ENCODE measurements at places on chromosomes 16 and 17. TPM values are rescaled to one million over a fixed set of nuclear protein-coding genes. Genes with fewer than 3 reads are reported as not detected.
A peak's percentile ranks its signal among the peaks of the same experiment; 100 is the strongest.

The ITGAD gene
- total RNA-seq, result not detected

DNA sequence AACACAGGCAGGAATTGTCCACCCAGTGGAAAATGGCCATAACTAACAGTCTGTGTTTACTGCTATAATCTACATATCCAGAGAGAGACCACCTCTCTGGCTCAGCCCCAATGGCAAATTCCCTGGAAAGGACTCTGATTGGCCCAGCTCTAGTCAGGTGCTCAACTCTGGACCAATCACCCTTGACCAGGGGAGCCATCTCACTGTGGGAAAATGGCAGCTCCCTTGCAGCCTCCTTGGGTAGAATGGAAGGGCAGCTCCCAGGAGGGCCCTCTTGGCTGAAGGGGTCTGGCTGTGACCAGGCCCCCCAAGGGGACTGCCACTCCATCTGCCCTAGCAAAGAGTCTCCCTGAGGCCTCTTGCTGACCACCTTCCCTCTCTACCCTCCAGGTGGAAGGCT, 3.1 kb downstream of the ALOX15B start:
- no peak for DNase-seq

- no peak for DNase-seq
Measured at GRCh38 chr16:964356-965035, 6.3 kb downstream of the LMF1 start.

DNA sequence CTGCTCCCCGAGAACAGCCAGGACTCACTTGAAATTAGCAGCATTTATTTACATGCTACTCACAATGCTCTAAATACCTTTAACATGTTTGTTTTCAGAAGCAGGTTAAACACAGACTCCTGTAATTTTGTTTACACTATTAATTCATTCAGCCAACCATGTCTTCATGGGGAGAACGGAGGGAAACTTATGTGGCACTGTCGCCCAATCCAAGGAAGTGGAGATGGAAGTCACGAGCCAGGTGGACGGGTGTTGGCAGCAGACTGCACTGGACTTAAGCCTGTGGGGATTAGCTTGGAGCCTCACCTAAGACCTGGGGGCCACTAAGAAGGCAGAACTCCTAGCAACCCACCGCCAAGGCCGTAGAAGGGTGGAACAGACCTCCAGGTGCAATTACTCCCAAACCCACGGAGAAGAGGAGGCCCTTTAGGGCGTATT, 8.8 kb upstream of the GFAP start:
- no peak for DNase-seq

The EVPLL gene
- not detected for total RNA-seq

GRCh38 chr17:34299956-34300577, 14.5 kb downstream of the CCL11 start:
- DNase-seq, result no peak

The TPSAB1 gene
- not detected for total RNA-seq

- DNase-seq, result no peak
Measured at GRCh38 chr16:4336701-4337539, 14.2 kb downstream of the PAM16 start.

The TP53TG3B gene
- total RNA-seq, result not detected

- no peak for DNase-seq
Measured at GRCh38 chr16:35533683-35534082, 2074.3 kb downstream of the TP53TG3F start.

DNA sequence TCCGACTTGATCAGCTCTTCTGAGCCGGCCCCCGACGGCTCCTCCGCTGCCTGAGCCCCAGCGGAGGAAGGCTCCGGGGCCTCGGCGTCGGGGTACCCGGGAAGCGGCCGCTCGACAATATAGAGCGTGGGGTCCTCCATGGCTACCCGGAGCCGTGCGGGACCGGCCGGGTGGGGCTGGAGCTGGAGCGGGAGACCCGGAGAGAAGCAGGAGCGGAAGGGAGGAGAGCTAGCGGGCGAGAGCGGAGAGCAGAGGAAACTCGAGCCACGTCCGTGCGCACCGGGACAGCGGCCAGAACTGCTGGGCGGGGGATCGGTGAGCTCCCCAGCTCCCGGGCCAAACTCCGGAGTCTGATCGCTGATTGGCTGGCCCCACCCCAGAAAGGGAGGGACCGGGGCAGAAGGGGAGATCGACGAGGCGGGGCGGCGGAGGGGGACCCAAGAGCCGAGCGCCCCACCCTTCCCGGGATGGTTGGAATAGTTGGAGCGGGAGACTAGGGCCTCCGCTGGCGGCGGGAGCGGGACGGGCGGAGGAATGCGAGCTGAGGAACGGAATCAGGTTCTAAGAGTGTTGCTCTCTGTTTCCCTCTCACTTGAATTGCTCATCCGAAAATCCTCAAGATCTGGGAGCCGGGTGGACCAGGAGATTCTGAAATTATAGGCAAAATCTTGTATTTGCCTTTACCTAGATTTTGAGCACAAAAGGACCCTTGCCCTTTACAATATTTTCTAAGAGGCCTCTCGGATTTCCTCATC, at the start of gene CAVIN1:
CAVIN1 (minus strand) TSS at position 299 of the 755 bp plus-strand sequence; CDS start at position 140, 159 bp downstream.
- peak; percentile 98 for DNase-seq

The CCL17 gene
- total RNA-seq, result not detected

- DNase-seq, result peak; percentile 45
Measured at GRCh38 chr17:6303664-6304063, 131.3 kb downstream of the AIPL1 start.

GRCh38 chr16:52367821-52368220, 179.1 kb downstream of the TOX3 start:
- no peak for DNase-seq

The BCL6B gene
- total RNA-seq, result not detected

DNA sequence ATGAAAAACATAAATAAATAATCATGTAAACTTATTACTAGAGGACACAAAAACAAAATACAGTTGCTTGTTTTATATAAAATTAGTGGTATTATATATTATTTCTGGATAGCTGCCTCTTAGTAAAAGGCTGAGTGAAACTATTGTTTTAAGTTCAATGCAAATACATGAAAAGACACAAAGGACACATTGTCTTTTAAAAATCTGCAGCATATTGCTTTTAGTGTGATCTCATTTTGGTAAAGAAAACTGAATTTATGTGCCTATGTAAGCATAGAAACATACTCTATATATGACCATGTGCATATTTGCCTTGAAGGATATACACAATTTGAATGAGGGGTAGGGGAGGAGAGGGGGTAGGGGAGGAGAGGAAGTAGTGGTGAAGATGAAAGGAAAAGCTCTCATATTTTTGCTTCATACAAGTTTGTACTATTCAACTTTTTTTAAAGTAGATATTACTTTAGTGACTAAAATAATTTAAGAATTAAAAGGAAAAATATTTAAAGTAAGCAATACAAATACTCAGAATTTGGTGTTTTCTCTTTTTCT, 5.8 kb downstream of the ABCA10 start:
- no peak for DNase-seq

The KRT24 gene
- total RNA-seq, result not detected

GRCh38 chr17:52673791-52674190, 515.3 kb upstream of the CA10 start:
- DNase-seq, result no peak

All from Caki2 (cell line).